ENCODE measurements at places on chromosomes 7 and 10.

DNA sequence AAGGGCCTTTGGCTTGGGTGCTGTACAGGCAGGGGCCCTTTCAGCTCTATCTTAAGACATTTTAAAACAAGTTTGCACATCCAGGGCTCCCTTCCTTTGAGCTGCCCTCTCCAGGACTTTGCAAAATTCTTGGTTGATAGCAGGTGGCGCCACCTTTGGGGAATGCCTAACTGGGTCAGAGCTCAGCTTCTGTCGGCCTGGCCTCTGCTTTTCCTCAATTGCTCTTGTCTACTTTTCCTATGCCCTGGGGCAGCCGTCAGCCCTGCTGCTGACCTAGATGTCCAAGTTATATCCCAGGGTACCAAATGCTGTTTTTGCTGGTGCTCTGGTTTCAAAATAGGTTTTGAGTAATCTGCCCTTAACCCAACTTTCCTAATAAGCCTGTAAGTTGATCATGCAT is 65.8 kb downstream of the APBB1IP start:
- DNase-seq: peak; percentile 14

DNA sequence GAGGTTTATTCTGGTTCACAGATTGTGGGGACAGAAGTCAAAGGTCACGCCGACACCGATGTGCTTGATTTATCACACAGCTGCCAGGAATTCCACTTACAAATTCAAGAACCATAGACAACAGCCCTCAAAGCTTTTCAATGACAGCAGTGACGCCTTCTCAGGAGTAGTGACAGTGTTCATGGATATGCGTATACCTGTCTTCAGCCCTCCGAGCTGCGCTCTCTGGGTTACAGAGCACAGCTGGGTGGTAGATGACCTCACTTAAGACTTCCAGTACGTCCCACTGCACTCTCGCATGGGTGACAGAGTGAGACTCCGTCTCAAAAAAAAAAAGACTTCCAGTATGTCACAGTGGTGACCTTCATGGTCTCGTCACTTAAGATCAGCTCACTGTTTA is 108.5 kb downstream of the TCERG1L start:
- DNase-seq: no peak

DNA sequence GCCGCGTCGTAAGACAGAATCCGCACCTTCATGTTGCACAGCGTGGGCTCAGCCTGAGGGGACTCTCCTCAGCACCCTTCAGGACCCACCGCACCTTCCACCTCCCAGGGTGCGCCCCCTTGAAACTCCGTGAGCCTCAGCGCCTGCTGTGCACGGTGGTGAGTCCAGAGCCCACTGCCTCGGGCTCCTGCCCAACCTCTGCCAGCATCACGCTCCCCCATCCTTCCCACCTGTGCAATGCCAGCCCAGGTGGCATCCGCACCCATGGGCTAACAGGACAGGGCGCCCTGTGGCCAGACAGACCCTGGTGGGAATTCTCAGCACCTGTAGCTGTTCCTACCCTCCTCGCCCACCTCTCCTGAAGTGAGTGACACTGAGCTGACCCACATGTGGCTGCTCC is 96.4 kb downstream of the DYNC2I1 start:
- DNase-seq: no peak

GRCh38 chr7:94295850-94296249 is 98.8 kb upstream of the COL1A2 start:
- no peak for DNase-seq

DNA sequence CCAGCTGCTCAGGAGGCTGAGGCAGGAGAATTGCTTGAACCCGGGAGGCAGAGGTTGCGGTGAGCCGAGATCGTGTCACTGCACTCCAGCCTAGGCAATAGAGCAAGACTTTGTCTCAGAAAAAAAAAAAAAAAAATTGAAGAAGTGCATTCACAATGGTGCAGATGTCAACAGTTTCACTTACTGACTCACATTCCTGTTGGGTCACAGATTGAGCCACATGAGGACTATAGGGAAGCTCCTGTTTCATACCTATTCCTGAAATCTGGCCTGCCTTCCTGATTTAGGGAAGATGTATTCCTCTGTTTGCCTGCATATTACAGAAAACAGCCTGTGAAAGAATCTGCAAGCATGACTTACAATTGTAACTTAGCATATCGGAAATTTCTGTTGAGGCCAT is 78.2 kb downstream of the AKR1C4 start:
- DNase-seq: no peak

DNA sequence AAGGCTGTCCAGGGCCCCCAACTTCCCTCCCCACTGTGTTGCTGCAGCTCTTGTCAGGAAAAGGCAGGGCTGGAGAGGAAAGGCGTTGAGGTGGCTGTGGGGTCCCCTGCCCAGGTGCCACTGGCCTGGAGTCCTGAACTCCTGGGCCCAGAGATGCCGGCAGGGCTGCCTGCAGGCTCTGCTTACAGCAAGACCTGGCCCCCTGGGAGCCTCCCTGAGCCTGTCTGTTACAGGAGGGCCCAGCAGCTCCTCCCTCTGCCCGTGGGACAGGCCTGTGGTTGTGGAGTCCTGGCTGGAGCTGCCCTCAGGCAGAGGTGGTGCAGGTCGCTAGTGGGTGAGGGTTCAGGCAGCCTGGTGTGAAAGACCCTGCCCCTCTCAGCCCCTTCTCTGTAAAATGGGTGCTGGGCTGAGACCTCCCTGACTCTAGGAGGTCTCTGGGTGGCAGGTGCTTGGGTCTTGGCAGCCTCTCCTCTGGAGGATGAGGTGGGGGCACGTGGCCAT is 9.9 kb downstream of the ANTXRL start:
- no peak for DNase-seq

- DNase-seq: no peak
Observed at GRCh38 chr7:12409097-12409711, 5.5 kb upstream of the VWDE start.
